ENCODE measurements at places on chromosomes 5 and 9. TPM values are rescaled to one million over a fixed set of nuclear protein-coding genes. Genes with fewer than 3 reads are reported as not detected.

The REEP2 gene
- total RNA-seq, result 7.0 TPM

The CAVIN4 gene
- 0.52 TPM for total RNA-seq

The ADAMTS19 gene
- 5.3 TPM for total RNA-seq

The PROB1 gene
- 2.4 TPM for total RNA-seq

The PHF24 gene
- 1.7 TPM for total RNA-seq

The ZDHHC21 gene
- 21.7 TPM for total RNA-seq

The SPTAN1 gene
- 398 TPM for total RNA-seq

The TSTD2 gene
- total RNA-seq, result 36.1 TPM

The TNFSF8 gene
- 1.5 TPM for total RNA-seq

The PCDHB5 gene
- total RNA-seq, result 2.9 TPM

The PAXX gene
- total RNA-seq, result 51.5 TPM

- no peak for DNase-seq
Measured at GRCh38 chr9:132193227-132194124, 31.6 kb downstream of the NTNG2 start.

- peak; percentile 18 for DNase-seq
Measured at GRCh38 chr5:135503871-135504270, 31.9 kb downstream of the NEUROG1 start.

DNA sequence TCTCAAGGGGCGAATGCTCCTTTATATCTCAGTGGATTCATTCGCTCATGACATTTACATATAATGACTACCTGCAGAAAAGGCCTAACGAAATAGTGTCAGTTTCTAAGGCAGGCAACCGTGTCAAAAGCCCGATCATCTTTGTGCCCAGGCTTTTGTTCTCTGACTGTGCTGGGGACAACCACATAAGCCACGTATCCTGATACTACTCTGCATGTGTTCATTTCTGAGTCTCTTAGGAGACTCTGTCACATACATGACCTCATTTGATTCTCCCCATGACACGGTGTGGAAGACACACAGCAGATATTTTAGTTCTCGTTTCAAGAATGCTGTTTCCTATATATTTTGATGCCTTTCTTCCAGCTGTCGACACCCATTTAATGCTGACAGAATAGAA is 598.5 kb downstream of the BNC2 start:
- DNase-seq, result no peak

DNA sequence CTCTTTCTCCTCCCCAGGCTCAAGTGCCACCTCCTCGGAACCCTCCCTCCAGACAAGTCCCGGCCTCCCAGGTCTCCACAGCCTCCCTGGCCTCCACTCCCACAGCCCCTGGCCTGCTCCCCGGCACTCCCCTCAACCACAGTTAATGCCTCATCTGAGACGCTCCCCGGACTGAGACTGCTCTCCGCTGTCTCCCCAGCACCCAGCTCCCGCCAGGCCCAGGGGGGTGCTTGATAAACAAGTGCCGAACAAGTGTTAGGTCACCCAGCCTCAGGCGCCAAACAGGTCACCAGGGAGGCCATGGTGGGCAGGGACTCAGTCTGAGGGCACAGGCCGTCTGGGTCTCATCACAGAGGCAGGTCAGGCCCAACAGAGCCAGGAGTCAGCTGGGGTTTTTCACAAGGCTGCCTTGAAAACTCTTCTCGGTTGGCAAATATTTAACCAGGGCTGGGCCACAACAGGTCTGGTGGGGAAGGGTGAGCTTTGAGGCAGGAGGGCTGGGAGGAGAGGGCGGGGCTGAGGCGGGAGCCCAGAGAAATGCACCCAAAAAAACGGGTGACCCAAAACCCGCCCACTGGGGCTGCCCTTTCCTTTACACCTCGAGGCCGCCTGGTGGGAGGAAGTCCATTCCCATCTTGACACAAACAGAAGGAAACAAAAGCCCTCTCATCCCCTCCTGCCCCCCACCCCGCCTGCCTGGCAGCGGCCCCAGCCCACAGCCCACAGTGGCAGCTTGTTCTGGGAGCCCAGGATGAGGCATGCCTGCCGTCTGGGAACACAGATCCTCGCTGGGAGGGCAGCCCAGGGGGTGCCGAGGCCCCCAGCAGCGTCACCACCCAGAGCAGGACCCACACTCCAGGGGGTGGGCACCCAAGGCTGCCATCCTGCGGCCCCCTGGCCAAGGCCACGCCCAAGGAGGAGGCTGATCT is 66.6 kb upstream of the STXBP1 start:
- peak; percentile 87 for DNase-seq

DNA sequence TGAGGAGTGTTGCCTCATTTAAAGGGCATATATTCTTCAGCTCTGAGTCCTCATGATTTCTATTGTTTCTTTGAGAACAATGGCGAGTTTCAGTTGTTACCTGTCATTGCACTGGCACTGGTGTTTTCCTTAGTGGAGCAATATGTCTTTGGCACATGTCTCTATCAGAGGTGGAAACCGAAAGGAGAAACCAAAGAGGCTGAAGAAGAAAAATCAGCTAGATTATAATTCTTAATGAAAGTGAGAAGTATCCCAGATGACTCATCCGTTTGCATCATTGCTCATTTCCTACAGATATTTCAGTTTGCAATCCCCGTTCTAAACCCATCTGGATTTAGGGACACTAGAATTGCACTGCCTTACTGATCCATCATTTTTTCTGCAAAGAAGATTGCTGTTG is 324.6 kb downstream of the TMEM232 start:
- no peak for DNase-seq

- peak; percentile 92 for DNase-seq
Measured at GRCh38 chr5:141691867-141692532, 10.0 kb upstream of the ARAP3 start.

GRCh38 chr5:169631360-169631759 is 5.7 kb upstream of the DOCK2 start:
- no peak for DNase-seq

DNA sequence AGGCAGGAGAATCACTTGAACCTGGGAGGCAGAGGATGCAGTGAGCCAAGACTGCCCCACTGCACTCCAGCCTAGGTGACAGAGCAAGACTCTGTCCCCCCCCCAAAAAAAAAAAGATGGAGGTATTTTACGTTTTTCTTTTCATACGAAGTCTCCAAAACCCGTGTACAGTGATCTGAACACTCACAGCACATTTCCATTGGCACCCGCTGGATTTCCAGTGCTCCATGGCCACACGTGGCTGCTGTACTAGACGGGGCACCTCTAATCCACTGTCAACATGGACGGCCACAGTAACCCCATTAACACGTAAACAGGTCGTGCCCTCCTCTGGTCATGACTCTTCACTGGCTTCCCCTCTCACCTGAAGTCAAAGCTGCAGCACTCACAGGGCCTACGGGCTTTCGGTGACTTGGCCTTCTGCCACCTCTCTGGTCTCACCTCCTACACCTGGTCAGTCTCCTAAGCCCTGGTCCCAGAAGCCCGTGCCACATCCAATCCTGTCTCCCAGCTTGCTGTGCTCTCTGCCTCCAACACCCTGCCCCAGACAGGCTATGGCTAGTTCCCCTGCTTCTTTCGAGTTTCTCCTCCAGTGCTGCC is 22.1 kb downstream of the TBC1D9B start:
- no peak for DNase-seq

GRCh38 chr5:65588694-65589093 is 25.6 kb downstream of the PPWD1 start:
- DNase-seq, result no peak

DNA sequence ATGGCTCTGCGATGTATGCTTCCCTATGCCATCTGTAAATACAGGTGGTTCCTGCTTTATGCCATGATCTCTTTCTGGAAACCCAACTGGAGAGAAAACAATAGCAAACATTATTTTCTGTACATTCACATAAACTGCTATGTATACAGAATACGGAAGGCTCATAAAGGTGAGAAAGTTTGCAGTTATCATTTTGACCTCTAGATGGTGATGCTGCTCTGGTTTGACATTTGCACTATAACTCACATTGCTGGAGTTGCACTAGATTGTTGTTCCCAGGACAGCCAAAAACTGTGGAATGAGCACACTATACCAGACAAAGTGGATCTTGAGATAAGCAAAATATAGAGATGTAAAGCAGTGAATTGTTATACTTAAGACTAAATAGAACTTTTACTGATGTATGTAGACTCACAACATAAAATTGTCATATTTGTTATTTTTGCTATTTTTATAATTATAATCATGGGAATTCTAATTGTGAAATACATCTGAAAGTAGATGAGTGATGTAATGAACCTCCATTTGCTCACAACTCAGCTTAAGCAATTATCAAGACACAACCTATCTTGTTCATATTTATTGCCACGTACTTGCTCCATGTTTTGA is 246.5 kb downstream of the PTPRD start:
- no peak for DNase-seq

GRCh38 chr9:33388110-33388994 is 14.0 kb downstream of the AQP7 start:
- DNase-seq, result no peak

DNA sequence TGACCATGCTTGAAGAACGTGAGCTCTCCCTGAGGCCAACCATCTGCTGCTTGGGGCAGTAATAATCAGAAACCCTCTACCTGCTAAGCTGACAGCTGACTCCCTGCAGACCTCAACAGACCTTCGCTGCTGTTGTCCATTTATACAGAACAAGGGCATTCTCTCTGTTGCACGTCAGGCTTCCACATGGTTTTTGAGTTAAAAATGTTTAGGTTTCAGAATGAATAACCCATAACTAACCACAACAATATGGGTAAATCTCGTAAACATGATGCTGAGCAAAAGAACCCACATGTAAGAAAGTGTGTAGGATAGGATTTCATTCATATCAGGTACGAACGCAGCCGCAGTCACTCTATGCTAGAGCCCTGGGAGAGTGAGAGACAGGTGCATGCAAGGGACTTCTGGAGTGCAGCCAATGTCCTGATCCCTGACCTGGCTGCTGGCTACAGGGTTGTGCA is 348.5 kb downstream of the MED10 start:
- DNase-seq, result no peak

DNA sequence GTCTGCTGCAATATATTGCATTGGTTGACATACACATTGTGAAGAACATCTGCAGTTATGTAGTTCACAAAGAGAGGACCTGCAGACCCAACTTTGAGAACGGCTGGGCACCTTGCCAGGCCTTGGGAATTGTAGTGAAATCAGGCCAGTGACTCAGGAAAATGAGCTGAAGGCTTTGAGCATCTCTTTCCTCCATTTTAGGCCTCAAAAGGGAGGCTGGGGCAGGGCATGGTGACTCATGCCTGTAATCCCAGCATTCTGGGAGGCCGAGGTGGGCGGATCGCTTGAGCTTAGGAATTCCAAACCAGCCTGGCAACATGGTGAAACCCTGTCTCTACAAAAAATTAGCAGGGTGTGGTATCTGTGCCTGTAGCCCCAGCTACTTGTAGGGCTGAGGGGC is 1.4 kb upstream of the IPPK start:
- DNase-seq, result no peak

Data from ureter (tissue), 1 donor.